ENCODE measurements at places on chromosomes 4 and X.

- DNase-seq = no peak
Observed at GRCh38 chr4:151721466-151721865, 39.3 kb downstream of the GATB start.

- no peak for DNase-seq
Observed at GRCh38 chrX:41153448-41153847, 68.2 kb downstream of the USP9X start.

GRCh38 chrX:37357436-37357835 is 8.3 kb downstream of the PRRG1 start:
- no peak for DNase-seq

DNA sequence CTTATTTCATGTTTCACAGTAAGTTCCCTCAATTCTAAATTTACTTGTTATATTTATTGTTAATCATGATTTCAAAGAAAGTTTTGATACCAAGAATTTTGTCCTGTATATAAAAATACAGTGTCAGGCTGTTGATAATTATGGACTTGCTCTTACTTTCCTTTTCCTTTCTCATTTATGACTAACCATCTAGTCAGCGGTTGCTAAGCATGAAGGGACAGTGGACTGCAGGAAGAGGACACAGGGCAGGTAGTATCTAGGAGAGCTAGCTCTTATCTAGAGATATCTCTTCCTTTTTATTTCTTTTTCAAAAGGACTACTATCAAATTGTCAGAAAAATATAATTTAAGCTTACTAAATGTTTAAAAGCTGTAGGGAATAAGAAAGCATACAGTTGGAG is 1.6 kb downstream of the OPRPN start:
- DNase-seq = no peak

DNA sequence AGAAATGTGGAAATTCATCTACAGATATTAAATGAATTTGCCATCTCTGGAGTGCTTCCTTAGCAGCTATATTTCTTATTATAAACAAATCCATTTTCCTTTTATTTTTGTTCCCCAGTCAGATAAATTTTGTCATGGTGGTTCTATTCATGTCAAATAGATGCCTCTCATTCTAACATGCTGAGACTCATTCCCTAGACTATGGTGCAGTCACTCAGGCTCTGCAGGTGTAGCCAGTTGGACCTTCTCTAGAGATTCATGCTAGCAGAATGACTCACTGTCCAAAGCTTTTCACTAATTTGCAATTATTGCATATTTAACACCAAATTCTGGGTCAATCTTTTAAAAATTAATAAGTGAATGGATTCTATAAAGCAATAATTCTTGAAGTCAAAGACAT is 1392.7 kb downstream of the PCDH7 start:
- no peak for DNase-seq
